ENCODE measurements at places on chromosomes 3 and 15.
A peak's percentile ranks its signal among the peaks of the same experiment; 100 is the strongest.

DNA sequence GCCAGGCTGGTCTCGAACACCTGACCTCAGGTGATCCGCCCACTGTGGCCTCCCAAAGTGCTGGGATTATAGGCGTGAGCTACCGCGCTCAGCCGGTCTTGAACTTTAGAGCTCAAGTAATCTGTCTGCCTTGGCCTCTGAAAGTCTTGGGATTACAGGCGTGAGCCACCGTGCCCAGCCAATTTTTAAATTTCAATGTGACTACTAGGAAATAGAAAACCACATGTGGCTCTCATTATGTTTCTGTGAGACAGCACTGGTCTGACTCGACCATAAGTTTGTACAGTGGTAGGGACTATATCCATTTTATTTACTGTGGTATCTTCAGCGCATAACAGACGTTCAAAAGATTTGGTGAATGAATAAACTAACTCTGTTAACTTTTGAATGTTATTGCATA lies 9.1 kb downstream of the ZFAND6 start:
- DNase-seq = peak; percentile 50

- DNase-seq = peak; percentile 76
These were observed 16.0 kb downstream of the TNK2 start for GRCh38 chr3:195892105-195893043.

- peak; percentile 89 for DNase-seq
These were observed 45.1 kb upstream of the PLXND1 start for GRCh38 chr3:129651435-129652202.

DNA sequence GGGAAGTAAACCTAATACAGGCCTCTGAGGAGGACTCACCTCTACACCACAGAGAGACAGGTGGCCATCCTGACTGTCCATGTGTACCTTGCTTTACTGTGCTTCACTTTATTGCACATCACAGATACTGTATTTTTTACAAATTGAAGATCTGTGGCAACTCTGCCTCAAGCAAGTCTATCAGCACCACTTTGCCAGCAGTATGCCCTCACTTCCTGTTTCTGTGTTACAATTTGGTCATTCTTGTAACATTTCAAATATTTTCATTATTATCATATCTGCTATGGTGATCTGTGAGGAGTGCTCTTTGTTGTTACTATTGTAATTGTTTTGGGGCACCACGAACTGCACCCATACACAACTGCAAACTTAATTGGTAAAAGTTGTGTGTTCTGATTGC lies 78.0 kb downstream of the BBX start:
- DNase-seq = no peak

- no peak for DNase-seq
These were observed at the start of gene VILL for GRCh38 chr3:37990527-37990926. Gene VILL (plus strand): TSS chr3:37990786. CDS start chr3:37993673, 2,887 bp downstream.

GRCh38 chr3:14602804-14603644 lies 48.5 kb upstream of the CCDC174 start:
- DNase-seq = no peak

DNA sequence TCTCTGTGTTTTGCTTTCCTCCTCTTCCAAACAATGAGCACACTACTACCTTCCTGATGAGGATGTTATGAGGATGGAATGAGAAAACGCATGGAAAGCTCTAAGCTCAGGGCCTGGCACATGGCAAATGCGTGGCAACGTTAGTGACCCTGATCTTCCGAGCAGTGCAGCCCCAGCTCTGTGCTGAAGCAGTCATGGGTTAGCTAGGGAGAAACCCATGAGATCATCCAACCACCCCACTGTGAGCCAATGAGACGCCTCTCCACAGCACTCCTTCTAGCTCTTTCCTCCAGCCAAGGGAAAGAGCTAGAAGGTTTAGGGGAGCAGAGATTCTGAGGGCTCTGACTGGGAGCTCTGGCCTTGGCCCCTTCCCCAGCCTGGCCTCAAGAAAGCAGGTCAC lies 4.5 kb downstream of the CPN2 start:
- DNase-seq = no peak

DNA sequence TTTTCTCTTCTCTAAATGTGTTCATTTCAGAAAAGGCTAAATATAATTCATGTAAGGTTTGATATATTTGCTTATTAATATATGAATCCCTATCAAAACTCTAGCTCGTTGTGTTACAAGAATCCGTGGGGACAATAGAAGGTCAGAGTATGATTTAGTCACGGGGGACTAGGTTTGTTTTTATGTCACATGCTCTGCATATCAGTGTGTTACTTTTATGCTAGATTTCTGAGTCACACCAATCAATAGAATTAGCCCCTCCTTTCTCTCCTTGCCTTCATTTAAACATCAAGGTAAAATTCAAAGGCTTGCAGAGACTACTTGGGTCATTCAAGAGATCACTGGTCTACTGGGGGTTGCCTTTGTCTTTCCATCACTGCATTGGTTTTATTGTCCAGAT lies 636.1 kb downstream of the NR2F2 start:
- DNase-seq = no peak

- no peak for DNase-seq
These were observed 409.4 kb upstream of the PPP2R3A start for GRCh38 chr3:135556174-135556573.

DNA sequence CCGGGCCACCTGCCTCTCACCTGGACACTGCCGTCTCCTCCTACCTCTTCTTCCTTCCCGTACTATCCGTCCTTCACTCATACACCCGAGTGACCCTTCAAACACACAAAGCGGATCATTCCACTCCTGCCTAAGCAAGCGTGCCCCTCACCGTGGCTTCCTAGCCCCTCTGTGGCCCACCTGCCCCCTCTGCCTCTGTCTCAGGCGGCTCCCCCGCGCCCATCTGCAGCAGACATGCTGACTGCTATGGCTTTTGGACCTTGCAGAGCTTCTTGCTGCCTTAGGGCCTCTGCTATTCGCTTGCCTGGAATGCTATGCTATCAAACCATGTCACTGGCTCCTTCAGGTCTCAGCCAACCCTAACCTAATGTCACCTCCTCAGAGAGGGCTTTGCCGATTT lies 38.1 kb downstream of the SLC28A1 start:
- no peak for DNase-seq

- DNase-seq = no peak
These were observed 34.1 kb downstream of the KPNA4 start for GRCh38 chr3:160531311-160531710.

DNA sequence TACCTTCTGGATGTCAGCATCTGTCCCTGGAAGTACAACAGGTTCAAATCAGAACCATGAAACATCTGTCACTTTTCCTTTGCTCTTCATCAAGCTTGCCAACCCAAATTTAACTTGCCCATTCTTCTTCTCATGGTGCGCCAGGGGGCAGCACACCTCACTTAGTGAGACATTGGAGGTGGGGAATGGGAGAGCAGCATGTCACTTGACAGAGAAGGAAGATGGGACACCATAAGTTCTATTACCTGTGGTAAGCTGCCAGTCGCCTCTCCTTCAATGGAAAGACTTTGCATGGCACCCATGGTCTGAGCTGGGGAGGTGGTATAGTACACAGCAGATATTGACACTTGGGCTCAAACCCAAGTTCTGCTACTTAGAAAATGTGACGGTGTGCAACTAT lies 2.9 kb downstream of the SCN5A start:
- peak; percentile 8 for DNase-seq

- DNase-seq = peak; percentile 33
These were observed 16.3 kb upstream of the MB21D2 start for GRCh38 chr3:192933779-192934460.

DNA sequence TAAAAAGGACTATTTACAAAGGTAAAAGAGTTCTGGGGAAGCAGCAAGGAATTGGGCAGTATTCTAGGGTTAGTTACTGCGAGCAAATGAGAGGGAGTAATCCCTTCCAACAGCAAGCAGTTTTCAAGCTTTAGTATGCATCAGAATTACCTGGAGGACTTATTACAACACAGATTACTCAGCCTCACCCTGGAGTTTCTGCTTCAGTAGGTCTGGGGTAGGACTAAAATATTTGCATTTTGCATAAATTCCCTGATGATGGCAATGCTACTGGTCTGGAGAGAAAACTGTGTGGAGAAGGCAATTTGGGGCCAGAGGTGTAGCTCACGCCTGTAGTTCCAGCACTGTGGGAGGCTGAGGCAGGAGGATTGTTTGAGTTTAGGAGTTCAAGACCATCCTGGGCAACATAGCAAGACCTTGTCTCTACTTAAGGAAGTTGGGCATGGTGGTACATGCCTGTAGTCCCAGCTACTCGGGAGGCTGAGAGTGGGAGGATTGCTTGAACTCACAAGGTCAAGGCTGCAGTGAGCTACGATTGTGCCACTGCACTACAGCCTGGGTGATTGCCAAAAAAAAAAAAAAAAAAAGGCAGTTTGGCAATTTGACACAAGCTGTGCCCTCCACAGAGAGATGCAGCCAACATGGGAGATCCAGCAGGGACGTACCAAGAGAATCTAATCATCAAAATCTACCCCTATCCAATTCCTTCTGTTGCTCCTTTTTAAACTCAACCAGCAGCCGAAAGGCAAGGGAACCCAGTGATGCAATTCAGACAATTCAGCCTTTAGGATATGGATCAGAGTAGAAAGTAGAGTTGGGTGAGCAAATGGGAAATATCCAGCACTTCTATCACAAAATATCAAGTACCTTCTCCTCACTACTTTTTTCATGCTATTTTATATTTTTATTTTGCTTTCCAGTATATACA lies 27.1 kb upstream of the AP4E1 start:
- DNase-seq = peak; percentile 5

GRCh38 chr3:130557336-130558035 lies 40.5 kb downstream of the COL6A6 start:
- DNase-seq = no peak

DNA sequence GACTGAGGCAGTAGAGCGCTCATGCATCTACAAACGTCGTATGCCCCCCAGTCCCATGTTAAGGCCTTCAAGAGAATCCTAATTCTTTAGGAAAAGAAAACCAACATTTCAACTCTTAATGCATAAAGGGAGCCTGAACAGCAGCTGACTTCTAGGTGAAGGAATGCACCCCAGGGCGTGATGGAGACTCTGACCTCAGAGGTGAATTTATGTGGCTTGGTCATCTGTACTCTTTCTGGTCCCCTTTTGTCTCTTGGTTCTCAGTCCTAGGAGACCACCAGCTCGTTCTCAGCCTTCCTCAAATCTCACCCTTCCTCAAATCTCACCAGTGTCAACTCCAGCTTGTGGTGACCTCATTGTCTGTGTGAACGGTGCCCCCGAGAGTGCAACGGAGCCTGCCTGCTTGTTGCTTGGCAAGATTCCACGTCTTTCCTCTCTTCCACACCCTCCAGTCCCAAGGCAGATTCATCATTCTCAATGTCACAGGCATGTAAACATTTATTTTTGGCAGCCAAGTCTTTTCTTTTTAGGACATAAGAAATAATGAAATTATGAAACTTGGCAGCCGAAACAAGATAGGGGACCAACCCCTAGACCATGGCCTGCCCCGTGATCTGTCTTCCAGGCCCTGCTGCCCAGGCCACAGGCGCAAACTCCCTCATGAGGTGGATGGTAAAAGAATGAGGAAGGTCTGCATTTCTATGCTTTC lies 166.2 kb downstream of the ADAMTS17 start:
- no peak for DNase-seq

DNA sequence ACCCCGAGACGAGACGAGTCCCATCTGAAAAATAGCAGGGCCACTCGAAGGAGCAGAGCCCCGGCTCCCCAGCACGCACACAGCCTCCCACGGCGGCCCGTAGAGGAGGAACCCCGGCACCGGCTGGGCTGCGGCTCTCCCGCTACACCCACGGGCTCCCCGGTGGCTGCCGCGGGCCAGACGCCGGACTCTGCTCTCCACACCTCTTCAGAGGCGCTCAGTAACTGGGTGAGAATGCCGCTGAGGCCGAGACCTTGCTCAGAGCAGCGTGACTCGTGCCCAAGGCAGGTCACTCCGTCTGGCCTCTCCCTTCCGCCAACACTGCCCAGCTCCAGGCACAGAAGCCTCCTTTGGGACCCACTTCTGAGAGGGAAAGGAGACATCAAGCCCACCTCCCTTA lies 34.4 kb downstream of the TNK2 start:
- peak; percentile 26 for DNase-seq

DNA sequence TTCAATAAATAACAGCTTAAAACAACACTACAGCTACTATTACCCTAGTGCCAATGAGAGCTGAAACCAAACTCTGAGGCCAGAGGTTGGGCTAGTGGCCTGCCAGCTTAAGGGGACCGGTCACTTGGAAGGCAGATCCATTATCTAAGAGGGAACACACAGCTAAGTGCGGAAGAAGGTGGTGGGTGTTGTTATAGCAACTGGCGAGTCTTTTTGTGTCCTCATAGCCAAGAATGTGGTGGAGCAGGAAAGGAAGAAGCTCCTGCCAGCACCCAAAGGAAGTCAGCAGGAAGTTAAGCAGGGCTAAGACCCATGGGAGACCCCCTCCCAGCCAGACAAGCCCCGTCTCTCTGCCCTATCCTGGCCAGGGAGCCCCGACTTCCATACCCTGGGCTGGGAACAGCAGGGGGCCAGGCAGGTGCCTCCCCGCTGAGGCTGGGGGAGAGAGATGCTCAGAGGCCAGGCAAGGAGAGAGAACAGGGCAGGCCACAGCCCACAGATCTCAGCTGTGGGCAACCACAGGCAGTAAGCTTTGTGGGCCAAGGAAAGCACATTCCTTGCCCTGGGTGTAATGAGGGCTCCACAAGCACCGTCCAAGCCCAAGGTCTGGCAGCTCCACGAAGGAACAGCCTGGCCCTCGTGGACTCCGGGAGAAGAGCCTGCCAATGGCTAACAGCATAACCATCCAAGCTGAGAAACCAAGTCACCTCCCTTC lies 34.0 kb upstream of the HRH1 start:
- DNase-seq = peak; percentile 92

GRCh38 chr3:87710028-87710427 lies 348.8 kb downstream of the CGGBP1 start:
- no peak for DNase-seq

DNA sequence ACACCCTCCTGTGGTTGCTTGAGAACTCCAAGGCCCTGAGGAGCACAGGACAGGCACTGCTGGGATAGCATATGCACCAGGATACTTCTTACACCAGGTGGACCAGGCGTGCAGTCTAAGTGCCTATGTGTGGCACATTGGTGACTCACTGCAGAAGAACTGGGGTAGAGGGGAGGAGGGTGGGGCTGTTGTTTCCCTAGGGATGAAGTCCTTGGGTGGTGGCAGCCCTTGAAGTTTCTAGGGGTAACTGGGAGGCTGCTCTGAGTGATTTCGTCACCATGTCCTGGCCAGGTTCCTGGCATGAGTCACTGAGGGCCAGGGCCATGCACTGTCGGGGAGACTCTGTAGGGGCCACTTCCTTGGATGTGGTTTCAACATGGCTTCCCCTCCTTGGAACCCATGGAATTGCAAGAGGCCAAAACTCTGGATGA lies 15.9 kb downstream of the MYZAP start:
- peak; percentile 62 for DNase-seq

DNA sequence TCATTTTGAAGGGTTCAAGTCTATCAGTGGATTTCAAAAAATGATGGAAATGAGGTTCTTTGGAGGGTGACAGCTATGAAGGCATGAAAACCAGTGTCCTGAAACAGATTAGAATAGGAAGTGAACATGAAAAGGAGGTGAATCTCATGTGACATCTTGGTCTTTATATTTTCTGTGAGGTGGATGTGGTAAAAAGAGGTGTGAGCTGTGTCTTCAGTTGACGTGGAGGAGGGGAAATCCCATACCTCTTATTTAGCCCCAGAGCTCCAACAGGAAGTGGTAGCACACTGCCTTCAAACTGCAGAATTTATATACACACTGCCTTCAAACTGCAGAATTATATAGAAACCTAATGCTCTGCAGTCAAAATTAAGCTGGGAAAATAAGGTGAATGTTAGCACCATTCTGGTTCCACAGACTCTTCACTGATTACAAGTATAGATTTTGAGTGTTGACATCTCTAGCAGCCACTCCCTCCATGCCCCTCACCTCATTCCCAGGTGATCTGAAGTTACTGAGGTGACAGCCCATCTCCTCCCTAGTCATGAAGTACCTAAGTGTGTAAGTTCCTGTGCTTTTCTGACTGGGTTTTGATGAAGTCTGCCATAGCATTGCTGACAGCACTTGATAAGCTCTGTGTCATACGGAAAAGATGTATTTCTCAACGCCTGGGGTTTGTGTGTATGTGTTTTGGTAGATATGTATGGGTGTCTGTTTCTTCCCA lies 2.7 kb downstream of the RAB8B start:
- DNase-seq = no peak
